Panc1 (cell line): ENCODE measurements at places on chromosomes 5 and 9. TPM values are rescaled to one million over a fixed set of nuclear protein-coding genes. Genes with fewer than 3 reads are reported as not detected.

GRCh38 chr5:580436-580835 lies 31.7 kb upstream of the CEP72 start:
- no peak overlapping the region for H3K4me3 ChIP-seq
- DNase-seq, result no peak
- peaks cover 10% of the 10 kb centered on the region for H3K27me3 ChIP-seq
- no peaks in the 10 kb centered on the region for H3K4me1 ChIP-seq

DNA sequence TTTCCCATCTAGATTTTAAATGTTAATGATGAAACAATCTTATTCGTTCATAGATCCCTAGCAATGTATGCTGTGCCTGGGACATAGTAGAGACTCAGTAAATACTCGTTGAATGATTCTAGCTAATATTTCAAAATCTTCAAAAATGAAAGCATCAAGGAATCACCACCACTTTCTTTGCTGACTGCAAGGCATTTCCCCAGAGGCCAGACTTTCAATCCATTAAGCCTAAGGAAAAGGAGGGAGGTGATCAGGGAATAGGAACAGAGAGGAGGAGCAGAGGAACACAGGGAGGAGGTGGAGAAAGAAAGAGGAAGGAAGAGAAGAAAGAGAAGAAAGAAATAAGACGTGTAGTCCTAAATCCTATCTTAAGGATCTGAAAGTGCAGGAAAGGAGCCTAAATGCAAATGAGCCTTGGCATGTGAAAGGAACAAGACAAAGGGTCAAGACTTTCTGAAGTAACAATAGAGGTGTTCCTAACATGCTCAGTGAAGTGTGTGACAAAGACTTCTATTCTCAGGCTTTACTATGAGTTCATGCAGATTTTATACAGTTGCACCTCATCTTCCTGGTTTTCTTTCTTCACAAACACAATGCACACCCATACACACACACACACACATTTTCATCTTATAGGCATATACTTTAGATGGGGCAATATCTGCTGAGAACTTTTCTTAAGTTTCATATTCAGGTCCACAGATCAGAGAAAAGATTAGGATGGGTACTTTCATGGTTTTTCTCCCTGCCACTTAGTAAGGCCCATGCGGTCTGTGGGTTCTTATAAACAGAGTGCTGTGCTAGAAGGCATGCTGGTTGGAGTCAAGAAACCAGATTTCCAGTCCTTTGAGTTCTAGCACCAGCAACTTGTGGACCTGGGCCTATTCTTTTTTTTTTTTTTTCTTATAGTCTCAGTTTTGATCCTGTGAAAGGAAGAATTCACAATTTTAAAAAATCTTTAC lies 512.2 kb upstream of the TNC start:
- DNase-seq, result no peak
- no peak overlapping the region; the same call in 1 of the 2 replicates for H3K27ac ChIP-seq
- no peaks in the 10 kb centered on the region for H3K4me1 ChIP-seq
- H3K27me3 ChIP-seq, result no peaks in the 10 kb centered on the region
- no peaks in the 10 kb centered on the region for H3K36me3 ChIP-seq

Gene YIPF5
- total RNA-seq, result 43.4 TPM

DNA sequence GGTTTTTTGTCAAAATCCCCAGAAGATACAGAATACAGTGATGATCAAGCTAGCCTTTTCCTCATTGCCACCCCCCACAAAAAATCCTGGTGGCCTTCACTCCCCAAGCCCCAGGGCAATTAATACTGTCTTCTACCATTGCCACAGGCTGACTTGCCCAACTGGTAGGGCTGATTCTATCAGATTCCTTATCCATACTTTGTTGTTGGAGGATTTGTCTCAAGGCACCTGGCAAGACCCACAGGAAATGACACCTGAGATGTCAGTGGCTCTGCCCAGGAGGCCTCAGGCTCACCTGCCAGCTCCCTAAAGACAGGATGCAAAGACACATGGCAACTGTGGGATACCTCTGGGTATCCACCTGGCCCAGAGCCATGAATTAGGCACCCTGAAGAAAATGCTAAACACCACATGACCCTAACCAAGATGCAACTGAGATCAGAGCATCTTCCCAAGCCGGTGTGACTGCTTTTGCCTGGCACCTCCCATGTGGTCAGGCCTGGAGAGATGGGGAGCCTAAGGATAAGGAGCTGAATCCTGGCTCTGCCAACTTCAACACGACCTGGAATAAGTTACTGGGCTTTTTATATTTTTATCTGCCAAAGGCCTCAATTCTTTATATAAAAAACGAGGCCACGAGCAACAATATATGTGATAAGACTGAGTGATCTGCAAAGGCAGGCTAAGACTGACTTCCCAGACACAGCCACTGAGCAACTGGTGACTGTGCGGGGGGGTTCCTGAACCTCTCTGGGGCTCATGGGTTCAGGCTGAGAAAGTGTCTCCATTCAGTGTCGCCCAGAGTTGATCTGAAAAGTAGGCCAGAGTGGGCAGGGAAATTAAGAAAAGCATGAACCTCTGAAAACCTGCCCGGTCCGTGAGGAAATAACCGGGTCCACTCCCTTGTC lies 944 bp downstream of the ATOX1 start:
- DNase-seq, result no peak
- H3K36me3 ChIP-seq, result peaks cover 5% of the 10 kb centered on the region
- H3K27me3 ChIP-seq, result no peaks in the 10 kb centered on the region
- peak overlapping the region; percentile 88 for H3K27ac ChIP-seq

GRCh38 chr9:110939047-110939446 lies 99.2 kb downstream of the LPAR1 start:
- H3K27me3 ChIP-seq, result no peaks in the 10 kb centered on the region
- no peaks in the 10 kb centered on the region for H3K36me3 ChIP-seq
- no peak overlapping the region for H3K27ac ChIP-seq
- H3K4me3 ChIP-seq, result no peak overlapping the region

DNA sequence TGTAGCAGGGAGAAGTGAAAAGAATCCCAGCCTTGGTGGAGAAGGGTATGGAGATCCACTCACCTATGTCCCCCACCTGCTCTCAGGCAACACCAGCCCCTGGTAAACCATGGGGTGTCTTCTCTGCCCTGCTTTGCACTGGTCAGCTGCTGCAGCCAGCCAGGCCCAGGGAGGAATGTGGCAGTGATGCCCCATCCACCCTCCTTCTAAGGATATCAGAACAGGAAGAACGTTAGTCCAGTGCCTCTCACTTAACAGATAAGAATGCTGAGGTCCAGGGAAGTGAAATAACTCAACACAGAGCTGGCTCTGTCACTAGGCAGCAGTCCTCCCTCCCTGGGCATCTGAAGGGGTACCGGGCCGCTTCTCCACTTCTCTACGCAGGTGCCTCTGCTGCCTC lies 9.7 kb upstream of the PPIC start:
- no peaks in the 10 kb centered on the region for H3K36me3 ChIP-seq
- H3K27ac ChIP-seq, result no peak overlapping the region
- no peaks in the 10 kb centered on the region for H3K27me3 ChIP-seq
- H3K4me1 ChIP-seq, result no peaks in the 10 kb centered on the region
- H3K4me3 ChIP-seq, result no peak overlapping the region

GRCh38 chr5:14582797-14583137 lies 1.2 kb downstream of the OTULINL start:
- H3K36me3 ChIP-seq, result no peaks in the 10 kb centered on the region
- 0 out of 2 replicates have a peak, but pooled peaks cover 3% of the 10 kb centered on the region for H3K4me1 ChIP-seq
- no peak overlapping the region for H3K4me3 ChIP-seq
- no peak overlapping the region for H3K27ac ChIP-seq
- peaks cover 44% of the 10 kb centered on the region for H3K27me3 ChIP-seq

Gene RABGAP1
- 41.4 TPM for total RNA-seq

- no peak overlapping the region for H3K4me3 ChIP-seq
- no peak overlapping the region for H3K27ac ChIP-seq
- DNase-seq, result no peak
- no peaks in the 10 kb centered on the region for H3K27me3 ChIP-seq
Observed at GRCh38 chr9:116592970-116593369, 94.1 kb upstream of the TRIM32 start.

Gene ZNF622
- 29.3 TPM for total RNA-seq

Gene AGXT2
- not detected for total RNA-seq

GRCh38 chr5:68215208-68215897 lies at the start of gene PIK3R1:
Gene PIK3R1 (plus strand): TSS chr5:68215756. CDS start chr5:68226676, 10,920 bp downstream.
- peak; percentile 38 for DNase-seq
- peaks cover 27% of the 10 kb centered on the region for H3K4me1 ChIP-seq
- H3K27me3 ChIP-seq, result no peaks in the 10 kb centered on the region; the same call in 1 of the 2 replicates
- H3K36me3 ChIP-seq, result no peaks in the 10 kb centered on the region; the same call in 1 of the 2 replicates

DNA sequence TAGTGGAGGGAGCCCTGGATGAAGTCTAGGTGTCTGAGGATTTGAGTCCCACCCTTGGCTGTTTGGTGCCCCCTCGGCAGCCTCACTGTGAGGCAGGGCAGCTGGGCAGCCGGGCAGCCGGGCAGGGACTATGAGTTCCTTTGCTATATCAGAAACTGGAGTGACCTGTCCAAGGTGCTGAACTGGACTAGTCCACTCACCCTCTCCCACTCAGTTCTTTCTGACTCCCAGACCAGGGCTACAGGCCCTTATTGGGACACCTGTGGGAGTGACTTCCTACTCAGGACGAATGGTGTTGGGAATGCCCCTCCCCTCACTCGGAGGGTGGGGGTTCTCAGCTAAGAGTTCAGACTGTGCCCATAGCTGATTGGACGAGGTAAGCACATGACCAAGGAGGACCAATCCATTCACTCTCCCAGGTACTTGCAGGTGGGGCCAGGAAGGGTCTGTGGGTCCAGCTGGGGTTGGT lies 34.1 kb upstream of the RAPGEF1 start:
- no peaks in the 10 kb centered on the region for H3K27me3 ChIP-seq
- H3K4me3 ChIP-seq, result no peak overlapping the region
- H3K36me3 ChIP-seq, result no peaks in the 10 kb centered on the region
- no peak overlapping the region for H3K27ac ChIP-seq
- DNase-seq, result no peak

- no peak overlapping the region for H3K27ac ChIP-seq
- H3K27me3 ChIP-seq, result no peaks in the 10 kb centered on the region
- H3K36me3 ChIP-seq, result no peaks in the 10 kb centered on the region
- no peak for DNase-seq
- H3K4me1 ChIP-seq, result no peaks in the 10 kb centered on the region
- no peak overlapping the region for H3K4me3 ChIP-seq
Observed at GRCh38 chr9:24488896-24489295, 56.8 kb downstream of the IZUMO3 start.

DNA sequence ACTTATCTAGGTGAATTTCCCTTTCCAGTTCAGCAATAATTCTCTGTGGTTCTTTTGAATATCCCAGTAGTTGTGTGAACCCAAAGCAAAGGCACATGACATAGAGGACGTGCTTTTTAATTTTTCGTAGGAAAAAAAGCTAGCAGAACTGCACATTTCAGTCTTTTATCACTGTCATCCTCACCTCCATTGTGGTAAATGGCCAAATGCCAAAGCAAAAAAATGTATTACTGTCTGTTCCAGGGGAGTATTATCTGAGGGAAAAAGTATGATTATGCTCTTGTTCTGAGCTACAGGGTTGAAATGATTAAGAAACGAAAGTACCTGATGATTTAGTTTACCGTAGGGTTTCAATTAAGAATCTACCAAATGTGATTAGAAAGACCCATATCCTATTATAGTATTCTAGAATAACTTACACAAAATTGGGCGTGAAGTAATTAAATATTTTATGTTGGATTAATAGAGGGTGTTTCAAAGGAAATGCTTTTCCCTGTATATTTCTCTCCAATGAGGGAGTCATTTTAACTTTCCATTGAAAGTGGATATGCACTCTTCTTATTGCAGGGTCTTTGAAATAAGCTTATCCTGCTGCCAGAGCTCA lies 62.7 kb downstream of the CAVIN4 start:
- no peaks in the 10 kb centered on the region for H3K36me3 ChIP-seq
- no peak for DNase-seq
- no peaks in the 10 kb centered on the region for H3K27me3 ChIP-seq
- H3K27ac ChIP-seq, result no peak overlapping the region

DNA sequence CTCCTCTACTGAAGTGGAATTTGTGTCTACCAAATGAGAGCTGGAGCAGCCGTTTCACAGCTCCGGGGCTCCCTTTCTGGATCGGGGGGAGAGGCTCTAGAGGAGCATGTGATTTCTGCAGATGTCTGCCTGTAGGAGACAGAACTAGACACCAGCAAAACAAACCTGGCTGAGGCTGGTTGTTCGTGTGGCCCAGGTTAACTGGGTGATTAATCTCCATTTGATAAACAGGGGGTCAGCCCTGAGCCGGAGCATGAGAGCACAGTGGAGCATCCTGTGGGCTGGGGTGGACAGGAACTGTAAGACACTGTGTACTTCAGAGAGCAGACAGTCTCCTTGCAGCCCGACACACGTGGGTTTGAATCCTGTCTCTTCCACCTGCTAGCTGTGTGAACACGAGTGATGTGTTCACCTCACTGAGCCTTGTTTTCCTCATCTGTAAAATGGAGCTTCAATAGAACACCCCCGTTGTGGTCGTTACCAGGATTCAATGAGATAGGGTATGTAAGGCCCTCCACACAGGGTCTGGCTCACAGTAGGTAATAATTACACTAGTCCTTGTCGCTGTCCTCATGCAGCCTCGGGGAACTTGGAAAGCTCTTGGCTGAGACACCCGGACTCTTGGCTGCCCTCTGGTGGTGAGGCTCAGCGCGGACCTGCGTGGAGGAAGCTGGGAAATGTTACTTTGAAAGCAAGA lies 12.9 kb downstream of the CXCL14 start:
- H3K36me3 ChIP-seq, result no peaks in the 10 kb centered on the region
- H3K27me3 ChIP-seq, result peaks cover 4% of the 10 kb centered on the region; the same call in 1 of the 2 replicates
- no peaks in the 10 kb centered on the region for H3K4me1 ChIP-seq
- H3K4me3 ChIP-seq, result no peak overlapping the region

DNA sequence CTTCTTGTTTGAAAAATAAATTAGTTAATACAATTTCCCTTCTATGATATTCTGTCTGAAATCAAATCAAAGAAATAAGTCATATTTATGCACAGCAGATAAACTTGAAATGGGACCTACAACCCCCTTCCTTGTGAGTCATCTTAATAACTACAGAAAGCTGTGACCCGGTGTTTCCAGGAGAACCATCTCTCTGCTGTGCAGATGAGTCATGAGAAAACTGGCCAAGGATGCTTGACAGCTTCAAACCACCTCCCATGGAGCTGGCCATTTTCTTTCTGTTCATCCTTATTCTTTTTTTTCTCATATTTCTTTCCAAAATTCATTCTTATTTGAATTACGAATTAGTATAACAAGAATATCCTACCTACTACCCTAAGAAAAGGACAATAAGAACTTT lies 43.4 kb upstream of the NR4A3 start:
- H3K36me3 ChIP-seq, result no peaks in the 10 kb centered on the region
- no peaks in the 10 kb centered on the region; the same call in 1 of the 2 replicates for H3K27me3 ChIP-seq
- DNase-seq, result no peak
- no peaks in the 10 kb centered on the region for H3K4me1 ChIP-seq
- no peak overlapping the region for H3K4me3 ChIP-seq

Gene SOHLH1
- not detected for total RNA-seq

DNA sequence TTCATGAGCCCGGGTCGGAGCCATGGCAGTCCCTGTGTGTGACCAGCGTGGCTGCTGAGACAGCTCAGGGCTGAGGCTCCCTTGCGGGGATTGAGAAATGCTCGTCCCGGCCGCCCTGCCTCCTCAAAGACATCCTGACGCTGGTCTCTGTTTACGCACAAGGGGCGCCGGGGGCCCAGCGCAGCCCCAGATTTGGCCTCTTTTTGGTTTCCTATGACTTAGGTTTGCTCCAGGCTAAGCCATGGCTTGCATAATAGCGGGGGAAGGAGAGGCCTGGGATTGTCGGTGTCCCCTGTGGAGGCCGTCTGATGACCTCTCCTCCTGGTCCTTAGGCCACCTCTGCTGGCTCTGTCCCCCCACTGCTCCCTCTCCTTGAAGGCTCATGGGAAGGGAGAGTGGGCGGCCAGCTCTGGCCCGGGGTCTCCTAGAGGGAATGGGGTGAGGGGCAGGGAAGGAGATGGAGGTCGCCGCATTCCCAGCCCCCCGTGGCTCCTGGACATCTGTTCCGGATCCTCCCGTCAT lies 3.5 kb downstream of the LAMC3 start:
- DNase-seq, result no peak
- no peak overlapping the region for H3K4me3 ChIP-seq
- H3K27me3 ChIP-seq, result no peaks in the 10 kb centered on the region
- no peak overlapping the region for H3K27ac ChIP-seq
